ENCODE measurements at places on chromosomes 4 and X.
A peak's percentile ranks its signal among the peaks of the same experiment; 100 is the strongest.

DNA sequence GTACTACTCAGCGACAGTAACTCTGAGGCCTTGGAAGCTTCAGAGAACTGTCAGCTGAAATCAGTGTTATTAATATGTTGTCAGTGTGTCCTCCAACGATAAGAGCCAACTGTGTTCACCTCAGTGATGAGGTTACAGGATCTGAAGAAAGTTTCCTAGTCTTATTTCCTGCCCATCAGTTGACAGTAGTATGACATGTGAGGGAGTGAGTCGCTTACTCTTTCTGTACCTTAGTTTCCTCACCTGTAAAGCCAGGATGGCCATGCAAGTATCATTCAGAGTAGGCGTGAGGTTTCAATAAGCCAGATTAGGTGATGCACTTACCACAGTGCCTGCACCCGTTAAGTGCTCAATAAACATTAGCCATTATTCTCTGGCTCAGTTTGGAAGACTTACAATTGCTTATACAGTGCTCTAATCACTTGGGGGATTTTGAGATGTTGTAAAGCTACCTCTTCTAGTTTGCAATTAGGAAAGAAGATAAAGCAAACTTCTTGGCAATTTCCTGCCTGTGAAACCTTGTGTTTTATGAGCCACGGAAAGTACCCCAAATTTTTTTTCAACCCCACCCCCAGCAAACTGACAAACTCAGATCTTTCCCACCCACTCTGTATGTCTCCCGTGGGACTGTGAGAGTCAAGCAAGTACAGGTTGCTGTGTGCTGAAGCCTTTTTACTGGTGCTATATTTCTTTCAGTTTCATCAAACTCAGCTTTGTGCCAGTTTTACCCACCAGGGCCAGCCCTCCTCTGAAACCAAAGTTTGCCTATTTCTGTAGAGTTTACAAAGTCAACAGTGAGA, 62.2 kb downstream of the ANXA3 start:
- DNase-seq = no peak

GRCh38 chr4:81179326-81179725, 35.7 kb downstream of the PRKG2 start:
- no peak for DNase-seq

GRCh38 chr4:6252051-6252450, 17.6 kb upstream of the WFS1 start:
- no peak for DNase-seq

DNA sequence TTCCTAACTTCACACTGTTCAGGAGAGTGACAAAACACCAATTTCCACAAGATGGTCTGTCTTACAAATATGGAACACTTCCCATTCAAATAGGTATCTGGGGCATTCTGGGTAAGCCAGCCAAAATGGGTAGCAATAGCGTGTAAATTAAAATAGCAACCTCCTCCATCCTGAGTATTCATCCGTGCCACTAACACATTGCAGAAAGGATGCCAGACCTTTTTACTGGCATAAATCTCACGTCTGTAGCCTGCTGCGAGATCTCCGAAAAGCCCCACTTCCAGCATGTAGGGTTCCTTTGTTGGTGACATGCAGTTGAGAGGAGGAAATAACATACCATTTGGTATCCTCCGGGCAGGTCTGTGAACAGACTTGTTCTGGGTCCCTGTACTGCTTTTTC, 52.7 kb upstream of the RAI2 start:
- no peak for DNase-seq

DNA sequence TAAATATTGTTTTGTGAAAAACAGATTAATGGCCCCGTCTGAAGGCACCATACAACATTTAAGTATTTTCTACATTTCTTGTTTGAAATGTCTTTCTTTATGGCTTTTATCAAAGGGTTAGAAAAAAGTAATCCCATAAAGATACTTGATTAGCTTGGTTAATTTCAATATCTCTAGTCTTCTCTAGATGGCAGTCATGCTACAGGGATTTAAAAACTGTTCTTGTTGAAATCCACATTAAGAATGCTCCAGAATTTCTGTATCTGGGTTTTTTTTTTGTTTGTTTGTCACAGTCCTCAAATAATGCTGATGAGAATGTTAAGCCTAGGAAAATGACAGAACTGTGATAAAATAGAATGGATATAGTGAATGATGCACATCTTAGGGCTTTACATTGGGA, 109.0 kb upstream of the AADAT start:
- DNase-seq = no peak

DNA sequence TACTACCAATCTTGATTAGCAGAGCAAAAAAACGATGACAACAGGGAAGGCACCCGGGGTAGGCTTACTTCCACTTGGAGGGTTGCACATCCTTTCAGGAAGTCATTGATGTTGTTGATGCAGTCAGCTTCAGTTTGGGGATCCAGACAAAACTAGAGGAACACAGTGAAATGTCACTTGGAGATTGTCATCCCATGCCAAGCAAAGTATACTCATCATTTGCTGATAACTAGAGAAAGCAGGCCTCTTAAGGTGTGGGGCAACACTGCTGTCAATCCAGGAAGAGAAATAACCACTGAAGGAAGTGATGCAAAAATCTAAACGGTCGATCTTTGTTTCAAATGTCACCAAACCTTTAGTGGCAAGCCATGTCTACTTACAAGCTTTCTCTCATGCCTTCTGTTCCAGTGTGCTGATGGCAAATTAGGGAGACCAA, 1.4 kb downstream of the ARHGEF6 start:
- DNase-seq = no peak

GRCh38 chr4:80471756-80472155, 136.2 kb downstream of the CFAP299 start:
- no peak for DNase-seq

GRCh38 chr4:114527637-114528036, 71.0 kb upstream of the UGT8 start:
- DNase-seq = no peak

DNA sequence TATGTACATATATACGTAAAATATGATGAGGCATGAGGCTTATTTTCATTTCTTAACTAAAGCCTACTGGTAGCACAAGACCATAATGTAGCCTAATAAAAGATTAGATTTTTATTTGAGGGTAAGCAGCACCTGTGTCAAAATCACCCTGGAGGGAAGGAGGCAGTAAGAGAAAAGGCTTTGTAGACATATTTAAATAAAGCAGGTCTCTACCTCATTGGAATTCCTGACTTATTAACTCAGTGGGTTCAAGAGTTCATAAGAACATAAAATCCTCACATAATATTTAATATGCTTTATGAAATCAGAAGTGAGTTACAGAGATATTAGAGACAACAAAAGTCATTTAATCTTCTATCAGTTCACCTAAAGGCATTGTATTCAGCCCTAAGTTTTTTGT, 261.6 kb upstream of the ANKRD50 start:
- DNase-seq = no peak

DNA sequence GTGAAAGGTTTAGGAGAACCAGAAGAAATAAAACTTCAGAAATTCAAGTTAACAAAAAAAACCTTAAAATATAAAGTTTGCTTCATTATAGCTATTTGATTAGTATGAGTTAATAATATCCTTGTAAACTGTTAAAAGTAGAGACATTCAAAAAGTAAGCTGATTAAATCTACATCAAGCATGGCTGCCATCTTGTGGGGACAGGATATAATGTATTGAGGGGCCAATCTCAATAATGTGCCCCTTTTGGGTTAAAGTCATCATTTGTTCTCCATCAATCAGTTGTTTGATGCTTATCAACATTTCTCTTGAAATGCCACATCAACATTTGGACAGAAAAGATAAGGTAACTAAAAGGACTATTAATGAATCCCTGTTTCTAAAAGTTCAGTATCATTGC, 4.6 kb upstream of the GRID2 start:
- DNase-seq = no peak

DNA sequence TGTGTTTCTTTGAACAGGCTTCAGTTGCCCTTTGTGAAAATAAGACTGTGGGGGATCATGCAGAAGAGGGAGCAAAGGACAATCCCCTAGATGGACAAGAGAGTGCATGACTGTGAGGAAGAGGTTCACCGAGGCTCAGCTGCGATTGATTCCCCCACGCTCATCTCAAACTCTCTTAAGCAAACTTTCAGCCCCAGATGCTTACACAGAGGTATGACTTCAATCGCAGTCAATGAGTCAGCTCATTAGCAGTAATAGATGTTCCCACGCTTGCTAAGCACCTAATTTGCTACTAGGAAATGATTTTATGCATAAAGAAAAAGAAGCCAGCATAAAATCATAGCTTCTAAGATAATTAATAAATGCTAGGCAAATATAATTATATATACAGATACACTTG, 2256.1 kb upstream of the AGA start:
- DNase-seq = no peak

DNA sequence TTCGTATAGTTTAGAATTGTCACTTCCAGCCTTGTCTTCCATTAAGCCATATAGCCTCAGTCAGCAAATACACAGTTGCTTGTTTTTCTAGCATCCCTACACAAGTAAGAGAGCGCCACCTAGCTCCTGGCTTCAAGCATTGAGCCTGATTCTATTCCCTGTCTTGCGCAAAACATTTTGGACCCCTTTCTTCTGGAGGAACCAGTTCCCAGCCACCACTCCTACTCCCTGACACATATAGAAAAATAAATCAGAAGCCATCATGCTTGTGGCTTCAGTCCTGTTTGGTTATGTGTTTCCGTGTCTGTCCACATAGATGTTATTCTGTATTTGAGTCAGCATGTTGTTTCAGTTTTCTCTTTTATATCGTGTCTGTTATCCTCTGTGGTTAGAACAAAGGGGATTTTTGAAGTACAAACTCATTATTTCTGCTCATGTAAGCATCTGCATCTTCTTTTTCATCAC, 59.9 kb downstream of the GK start:
- DNase-seq = peak; percentile 53

- DNase-seq = no peak
Measured at GRCh38 chr4:181509073-181509472, 734.1 kb upstream of the TENM3 start.

DNA sequence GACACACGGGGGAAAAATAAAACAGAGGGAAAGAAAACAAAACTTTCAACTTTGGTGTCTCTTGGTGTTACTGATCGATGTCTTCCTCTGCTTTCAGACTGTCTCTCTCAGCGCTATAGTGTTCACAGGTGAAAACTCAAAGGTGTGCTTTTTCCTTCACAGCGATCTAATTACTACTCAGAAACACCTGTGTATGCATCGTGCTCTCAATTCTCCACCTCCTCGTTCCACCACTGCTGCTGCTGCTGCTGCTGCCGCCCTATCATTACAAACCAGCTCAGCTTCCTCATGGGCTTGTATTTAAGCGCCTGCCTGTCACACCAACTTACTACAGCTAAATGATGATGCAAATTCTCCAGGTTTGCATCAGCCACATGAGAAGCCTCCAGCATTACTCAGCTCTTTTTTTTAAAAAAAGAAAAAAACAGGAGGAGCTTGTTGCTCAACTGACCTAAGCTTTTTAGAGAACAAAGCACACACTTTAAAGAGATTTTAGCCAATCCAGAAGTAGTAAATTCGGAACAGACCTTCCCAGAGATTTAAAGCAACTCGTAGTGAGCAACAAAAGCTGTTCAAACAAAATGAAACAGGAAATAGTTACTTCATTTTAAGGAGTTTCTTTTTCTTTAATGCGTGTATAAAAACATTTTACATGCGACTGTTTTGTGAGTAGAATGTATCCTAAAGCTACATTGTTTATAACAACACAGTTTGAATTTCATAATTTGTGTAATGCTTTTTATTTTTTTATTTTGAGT, at the start of gene SLC7A11:
Gene SLC7A11 (minus strand): TSS at position 274 of the 758 bp plus-strand sequence. CDS start 280 bp downstream, outside the sequence.
- DNase-seq = peak; percentile 99

GRCh38 chr4:14415146-14415545, 587.1 kb upstream of the CPEB2 start:
- peak; percentile 19 for DNase-seq

- no peak for DNase-seq
Measured at GRCh38 chr4:176031922-176032321, 33.7 kb upstream of the WDR17 start.

- DNase-seq = no peak
Measured at GRCh38 chr4:53531585-53532224, 59.6 kb downstream of the LNX1 start.

- DNase-seq = no peak
Measured at GRCh38 chr4:184459413-184459812, 14.9 kb downstream of the IRF2 start.

DNA sequence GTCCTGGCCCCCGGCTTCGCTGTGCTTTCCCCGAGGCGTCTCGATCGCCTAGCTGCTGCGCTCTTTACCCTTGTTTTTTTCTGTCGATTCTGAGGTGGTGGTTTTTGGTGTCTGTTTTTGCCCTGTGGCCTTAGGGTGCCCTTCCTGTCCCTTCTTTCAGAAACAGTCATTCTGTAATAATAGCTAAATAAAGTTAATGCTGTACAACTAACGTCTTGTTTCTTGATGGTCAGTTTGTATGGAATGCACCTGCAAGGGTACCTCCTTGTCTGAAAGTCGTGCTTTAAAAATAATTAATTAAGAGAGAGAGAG, 686 bp downstream of the FIP1L1 start:
- no peak for DNase-seq

- DNase-seq = no peak
Measured at GRCh38 chr4:60934566-60935295, 265.4 kb upstream of the ADGRL3 start.

DNA sequence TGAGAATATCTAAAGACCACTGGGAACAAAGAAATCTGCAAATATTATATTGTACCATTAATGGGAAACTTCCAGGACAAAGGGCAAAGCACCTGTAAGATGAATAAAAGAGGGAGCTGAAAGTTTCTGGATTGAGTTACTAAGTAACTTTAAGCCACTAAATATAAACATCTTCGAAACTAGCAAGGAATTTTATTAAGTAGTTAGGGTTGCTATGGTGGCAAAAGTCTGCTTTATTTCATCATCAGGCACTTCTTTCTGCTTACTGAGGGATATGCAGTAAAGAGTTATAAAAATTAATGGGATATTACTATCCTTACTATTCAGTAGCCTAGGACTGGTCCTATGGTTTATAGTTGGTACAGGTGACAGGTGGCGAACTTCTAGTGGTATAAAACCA, 33.0 kb downstream of the SMARCA1 start:
- no peak for DNase-seq

- no peak for DNase-seq
Measured at GRCh38 chr4:125911481-125911880, 596.7 kb downstream of the FAT4 start.

DNA sequence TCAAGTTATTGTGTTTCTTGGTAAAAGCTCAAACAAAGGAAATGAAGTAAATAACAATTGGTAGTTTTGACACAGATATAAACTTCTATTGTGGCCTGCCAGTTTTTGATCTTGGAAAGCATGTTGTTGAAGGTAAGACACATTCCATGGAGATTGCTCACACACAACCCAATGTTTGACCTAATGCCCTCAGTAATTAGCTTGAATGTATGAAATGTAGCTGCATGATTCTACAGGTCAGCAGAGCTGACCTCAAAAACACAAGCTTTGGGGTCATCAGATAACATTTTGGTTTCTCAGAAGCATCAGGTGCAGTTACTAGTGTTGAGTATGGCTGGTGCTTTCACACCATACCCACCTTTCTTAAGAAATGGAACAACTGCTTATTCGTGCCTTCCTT, 16.5 kb downstream of the GPR173 start:
- no peak for DNase-seq

DNA sequence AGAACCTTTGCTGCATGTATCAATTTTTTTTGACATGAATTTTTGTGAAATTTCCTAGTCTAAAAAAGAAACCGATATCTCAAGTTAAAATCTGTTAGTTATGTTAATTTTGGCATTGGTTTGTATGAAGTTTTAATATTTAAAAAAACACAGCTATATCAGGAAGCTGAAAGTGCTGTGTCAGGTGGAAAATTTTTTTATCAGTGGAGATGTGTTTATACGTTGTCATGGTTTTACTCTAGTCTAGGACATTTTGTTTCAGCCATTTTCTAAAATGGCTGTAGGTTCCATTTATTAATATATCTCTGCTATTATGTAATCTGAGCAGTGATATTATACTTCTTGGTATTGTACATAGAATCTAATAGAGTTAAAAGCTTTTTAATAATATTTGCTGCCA, 34.2 kb downstream of the OCRL start:
- DNase-seq = no peak
